ENCODE measurements at places on chromosomes 6 and 20. TPM values are rescaled to one million over a fixed set of nuclear protein-coding genes. Genes with fewer than 3 reads are reported as not detected.

GRCh38 chr6:134764741-134765140 lies 185.2 kb downstream of the ALDH8A1 start:
- no peak for DNase-seq

The ANKRD66 gene
- not detected for total RNA-seq

GRCh38 chr20:59451641-59452040 lies 151.2 kb downstream of the EDN3 start:
- DNase-seq, result no peak

DNA sequence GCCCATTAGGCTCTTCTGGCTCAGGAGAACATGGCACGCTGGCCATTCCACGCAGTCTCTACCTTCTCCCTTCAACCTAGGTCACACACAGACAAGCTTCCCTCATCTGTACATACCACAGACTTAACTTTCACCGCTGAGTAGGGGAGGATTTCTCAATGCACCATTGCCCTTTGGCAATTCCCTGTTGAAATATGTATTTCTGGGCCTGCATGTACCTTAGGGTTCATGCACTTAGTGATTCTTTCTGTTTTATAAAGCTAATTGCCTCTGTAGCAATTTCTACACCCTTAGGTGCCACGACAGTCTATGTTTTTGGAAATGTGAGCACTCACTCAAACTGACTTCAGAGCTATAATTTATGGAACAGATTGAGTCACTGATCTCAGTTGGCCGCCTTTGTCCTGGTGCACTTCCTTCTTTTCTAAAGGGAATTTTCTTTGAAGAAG lies 253.8 kb upstream of the PRDM1 start:
- no peak for DNase-seq

The ITPR3 gene
- 9.6 TPM for total RNA-seq

- no peak for DNase-seq
Observed at GRCh38 chr20:35586751-35587425, 28.7 kb upstream of the SPAG4 start.

The LY6G6C gene
- not detected for total RNA-seq

The KCNG1 gene
- total RNA-seq, result 0.27 TPM

DNA sequence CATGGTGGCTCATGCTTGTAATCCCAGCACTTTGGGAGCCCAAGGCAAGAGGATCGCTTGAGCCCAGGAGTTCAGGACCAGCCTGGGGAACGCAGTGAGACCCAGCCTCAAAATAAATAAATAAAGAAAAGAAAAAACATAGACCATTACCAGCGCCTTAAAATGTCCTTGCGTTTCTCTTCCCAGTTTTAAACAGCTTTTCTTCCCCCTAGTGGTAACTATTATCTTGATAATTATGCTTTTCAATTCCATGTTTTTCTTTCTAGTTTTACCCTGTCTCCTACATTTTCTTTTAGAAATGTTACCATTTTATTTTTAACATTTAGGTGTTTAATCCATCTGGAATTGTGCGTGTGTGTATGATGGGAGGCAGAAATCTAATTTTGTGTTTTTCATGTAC lies 24.4 kb downstream of the DNAH8 start:
- no peak for DNase-seq

DNA sequence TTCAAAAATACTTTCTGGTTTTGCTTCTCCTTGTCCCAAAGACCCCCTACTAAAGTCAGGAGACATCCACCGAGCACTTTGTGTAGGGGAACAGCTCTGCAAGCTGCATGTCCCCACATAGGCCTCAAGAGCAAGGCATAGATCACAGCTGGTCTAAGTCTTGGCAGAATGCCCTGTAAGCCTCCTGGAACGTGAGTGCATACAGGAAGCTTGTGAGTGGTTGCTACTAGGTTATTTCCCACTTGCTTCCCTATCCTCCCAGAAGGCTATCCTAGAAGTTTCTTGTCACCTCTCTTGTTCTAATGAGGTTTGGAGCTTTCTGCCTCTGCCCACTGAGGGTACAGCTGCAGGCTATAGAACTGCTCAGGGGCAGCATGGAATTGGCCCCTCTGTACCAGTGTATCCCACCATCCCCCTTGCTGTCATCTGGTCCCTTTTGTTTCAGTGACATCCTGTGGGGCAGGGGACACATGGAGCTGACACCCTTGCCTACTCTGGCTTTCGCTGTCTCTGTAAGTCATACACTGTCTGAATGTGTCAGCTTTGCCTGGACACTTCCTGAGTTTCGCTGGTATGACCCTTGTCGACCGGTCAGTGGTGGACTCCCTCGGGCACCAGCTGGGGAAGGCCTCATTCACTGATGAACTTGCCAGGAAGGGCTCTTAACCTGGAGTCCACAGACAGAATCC lies 35.6 kb upstream of the KCNK16 start:
- DNase-seq, result no peak

The CYP24A1 gene
- total RNA-seq, result not detected
